Stimulated activated CD4-positive, alpha-beta T cell treated with anti-CD3 and anti-CD28 coated beads, Interleukin-12 subunit alpha, Interleukin-12 subunit beta, amount 100 ng/mL, for 4 hours (primary cell): ENCODE measurements at places on chromosomes 5 and 9.

DNA sequence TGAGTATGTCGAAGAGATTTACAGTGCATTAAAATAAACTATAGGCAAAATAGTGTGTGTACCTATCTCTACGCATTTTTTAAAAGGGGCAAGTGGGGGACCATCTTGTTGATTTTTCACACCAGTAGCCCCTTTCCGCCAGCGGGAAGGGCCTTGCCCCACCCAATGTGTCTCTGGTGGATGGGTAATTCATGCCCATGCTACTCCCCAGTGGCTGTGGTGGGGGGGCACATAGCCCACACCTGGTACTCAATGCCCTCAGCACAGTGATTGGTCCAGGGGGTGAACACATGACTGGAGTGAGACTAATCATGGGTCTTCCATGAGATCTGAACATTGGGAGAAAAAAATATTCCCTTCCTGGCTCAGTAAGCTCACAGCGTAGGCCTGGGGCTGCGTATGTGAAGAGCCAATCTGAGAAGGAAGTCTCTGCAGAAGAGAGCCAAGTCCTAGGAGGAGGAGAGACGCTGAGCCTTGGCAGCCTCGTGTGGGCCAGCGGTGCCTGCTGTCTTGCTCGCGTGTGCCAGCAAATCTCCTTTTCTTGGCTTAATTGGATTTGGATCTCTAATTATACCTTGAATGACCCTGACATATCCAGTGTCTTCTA, 103.4 kb downstream of the ADAMTS2 start:
- no peak for DNase-seq

DNA sequence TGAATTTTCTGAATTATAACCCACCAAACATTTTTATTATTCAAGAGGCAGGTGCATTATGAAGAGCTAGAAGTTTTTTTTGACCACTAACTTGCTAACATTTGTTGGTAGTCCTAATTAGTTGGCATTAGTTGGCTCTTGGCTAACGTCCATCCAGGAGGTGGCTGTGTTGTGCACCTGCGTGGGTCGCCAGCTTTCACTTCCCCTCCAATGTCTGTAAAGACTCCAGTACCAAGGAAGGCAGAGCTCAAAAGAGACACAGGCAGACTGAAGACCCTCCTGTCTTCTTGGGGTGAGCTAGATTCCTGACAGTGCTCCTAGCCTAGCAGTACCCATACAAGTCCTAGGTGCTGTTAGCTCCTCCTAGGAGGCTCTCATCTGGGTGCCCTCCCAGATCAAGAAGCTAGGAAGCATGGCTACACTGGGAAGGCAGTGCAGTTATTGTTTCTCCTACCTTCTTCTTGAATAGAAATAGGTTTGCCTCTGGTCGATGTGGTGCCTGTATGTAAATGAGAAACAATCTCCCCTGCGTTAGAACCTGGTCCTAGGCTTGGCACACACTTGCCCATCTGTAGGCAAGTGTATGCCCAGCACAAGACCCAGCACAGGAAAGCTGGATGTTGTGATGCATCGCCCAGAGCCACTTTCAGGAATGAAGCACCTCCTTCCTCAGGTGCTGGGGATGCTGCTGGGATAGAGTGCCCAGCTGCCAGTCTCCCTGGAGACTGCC, 190.9 kb downstream of the ICE1 start:
- DNase-seq = no peak

DNA sequence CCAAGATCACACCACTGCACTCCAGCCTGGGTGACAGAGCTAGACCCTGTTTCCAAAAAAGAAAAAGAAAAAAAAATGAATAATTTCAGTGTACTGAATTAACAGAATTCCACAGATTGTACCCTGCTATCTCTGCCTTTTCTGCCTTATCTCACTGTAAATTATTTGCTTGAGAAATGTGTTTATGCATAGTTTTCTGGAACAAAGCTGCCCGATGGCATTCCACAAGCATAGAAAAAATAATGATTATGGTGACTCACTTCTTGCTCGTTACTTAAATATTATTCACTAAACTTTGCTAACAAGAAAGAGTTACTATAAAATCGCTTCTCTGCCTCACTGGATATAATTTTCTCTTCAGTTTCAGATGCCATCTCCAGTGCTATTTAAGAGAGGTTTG, 88.7 kb upstream of the FAM169A start:
- DNase-seq = no peak

GRCh38 chr5:131279204-131279603, 15.4 kb downstream of the CDC42SE2 start:
- DNase-seq = no peak
